Activated CD4-positive, alpha-beta T cell treated with anti-CD3 and anti-CD28 coated beads for 48 hours (primary cell): ENCODE measurements at places on chromosomes 3 and 15.

GRCh38 chr15:64247906-64248541 lies 85.2 kb upstream of the PPIB start:
- peak; percentile 17 for DNase-seq

- no peak for DNase-seq
Measured at GRCh38 chr15:48084759-48085590, 35.8 kb upstream of the SLC24A5 start.

DNA sequence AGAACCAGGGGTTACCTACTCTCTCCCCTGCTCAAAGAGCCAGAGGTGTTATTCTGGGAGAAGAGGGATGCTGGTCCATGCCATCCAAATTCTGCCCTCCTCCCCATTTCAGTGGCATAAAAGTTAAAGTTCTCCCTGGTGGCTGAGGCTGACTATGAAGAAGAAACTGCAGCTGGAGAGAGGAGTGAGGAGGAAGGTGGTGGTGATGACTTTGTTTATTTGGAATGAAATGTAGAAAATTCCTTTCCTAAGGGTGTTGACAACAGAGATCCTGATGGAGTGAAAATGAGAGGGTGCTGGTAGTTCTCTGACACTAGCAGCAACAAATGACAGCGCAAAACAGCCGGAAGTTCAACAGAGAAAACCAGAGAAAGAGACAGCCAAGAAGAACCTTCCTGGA lies 100.4 kb downstream of the PCCB start:
- DNase-seq, result no peak

GRCh38 chr3:42682301-42683070 lies 2.9 kb upstream of the KLHL40 start:
- no peak for DNase-seq

DNA sequence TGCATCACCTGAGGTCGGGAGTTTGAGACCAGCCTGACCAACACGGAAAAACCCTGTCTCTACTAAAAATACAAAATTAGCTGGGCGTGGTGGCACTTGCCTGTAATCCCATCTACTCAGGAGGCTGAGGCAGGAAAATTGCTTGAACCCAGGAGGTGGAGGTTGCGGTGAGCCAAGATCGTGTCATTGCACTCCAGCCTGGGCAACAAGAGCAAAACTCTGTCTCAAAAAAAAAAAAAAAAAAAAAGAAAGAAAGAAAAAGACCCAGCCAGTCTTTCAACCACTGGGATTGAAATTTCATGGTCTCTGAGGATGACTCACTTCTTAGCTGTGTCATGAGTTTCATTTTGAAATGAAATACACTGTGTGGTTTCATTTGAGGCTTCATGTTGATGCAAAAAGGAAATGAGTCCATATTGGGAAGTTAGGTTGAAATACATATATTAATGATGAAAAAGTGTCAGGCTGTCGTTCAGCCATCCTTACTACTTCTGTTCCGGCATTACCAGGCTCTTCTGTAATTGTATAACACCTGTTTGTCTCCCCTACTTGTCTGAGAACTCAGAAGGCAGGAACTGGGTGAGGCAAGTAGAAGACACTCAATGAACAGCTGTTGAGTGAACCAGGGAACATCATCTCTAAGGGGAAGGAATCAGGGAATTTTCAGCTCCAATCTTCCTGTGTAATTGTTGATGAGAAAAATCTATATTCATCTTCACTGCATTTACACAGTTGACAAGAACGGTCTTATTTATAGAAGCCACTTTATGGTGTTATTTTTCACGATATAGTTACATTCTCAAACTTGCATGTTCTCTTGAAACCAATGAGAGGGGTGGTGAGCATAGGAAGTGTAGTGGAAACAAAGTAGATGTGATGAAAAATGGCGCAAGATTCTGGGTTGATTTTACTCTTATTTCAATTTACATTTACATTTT lies 87.4 kb downstream of the NFKBIZ start:
- DNase-seq, result peak; percentile 24

DNA sequence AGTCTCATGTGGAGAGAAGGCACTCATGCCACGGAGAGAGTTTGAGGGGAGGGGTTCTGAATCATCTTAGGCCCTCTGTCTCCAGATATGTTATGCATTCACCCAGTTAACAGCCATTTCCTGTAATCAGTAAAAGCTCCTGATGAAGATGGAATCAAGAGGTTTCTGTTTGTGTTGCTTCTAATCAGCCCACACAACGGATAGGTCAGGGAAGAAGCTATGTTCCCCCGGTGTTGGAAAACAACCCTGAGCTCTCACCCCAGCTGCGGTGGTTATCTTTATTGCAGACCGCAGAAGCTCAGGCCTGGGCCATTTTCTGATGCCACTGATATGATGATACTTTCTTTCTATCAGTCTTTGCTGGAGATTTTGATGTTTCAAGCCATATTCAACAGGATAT lies 338.5 kb upstream of the ONECUT1 start:
- DNase-seq, result no peak

- no peak for DNase-seq
Measured at GRCh38 chr15:57411945-57412768, 35.9 kb downstream of the CGNL1 start.

- DNase-seq, result no peak
Measured at GRCh38 chr3:176919836-176920765, 277.2 kb downstream of the TBL1XR1 start.

DNA sequence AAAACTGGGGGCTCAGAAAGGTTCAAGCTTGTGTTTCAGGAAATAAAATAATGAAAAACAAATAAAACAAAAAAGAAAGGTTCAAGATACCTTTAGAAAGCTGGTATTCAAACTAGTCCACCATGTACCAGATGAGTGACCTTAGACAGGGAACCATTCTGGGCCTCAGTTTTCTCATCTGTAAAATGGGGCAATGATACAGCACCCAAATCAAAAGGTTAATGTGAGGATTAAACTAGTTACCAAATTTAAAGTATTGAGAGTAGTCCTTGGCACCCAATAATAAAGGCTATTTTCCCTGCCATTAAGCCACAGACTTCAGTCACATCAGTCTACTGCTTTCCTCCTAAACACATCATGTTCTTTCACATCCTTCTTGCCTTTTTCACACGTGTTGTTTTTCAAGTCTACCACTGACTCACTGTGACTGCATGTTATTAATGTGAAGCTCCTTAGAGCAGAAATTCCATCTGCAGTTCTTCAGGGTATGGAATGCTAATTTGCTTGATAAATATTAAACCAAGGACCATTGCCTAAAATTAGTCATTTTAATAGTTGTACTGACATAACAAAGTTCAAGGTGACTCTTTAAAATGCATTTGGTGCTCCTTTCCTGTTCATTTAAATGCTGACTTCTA lies 19.9 kb downstream of the TAMM41 start:
- DNase-seq, result no peak

GRCh38 chr3:190556351-190556750 lies 42.5 kb downstream of the IL1RAP start:
- no peak for DNase-seq

DNA sequence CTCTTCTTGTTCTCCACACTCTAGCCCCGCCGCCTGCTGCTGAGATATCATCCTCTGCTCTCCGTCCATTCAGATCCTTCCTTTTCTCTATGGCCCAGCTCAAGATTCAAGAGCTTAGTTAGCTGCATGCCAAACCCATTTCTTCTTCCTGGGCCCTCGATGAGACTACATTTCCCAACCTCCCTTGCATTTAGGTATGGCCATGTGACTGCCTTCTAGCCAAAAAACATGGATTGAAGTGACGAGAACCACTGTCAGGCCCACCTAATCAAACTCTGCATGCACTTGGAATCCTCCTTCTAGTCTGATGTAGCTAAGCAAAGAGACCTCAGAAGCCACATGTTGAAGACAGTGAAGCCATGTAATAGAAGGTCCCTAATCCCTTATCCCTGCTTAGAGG lies 308.2 kb downstream of the VPS13C start:
- DNase-seq, result no peak

GRCh38 chr15:40863660-40864270 lies 10.3 kb downstream of the RHOV start:
- DNase-seq, result no peak

DNA sequence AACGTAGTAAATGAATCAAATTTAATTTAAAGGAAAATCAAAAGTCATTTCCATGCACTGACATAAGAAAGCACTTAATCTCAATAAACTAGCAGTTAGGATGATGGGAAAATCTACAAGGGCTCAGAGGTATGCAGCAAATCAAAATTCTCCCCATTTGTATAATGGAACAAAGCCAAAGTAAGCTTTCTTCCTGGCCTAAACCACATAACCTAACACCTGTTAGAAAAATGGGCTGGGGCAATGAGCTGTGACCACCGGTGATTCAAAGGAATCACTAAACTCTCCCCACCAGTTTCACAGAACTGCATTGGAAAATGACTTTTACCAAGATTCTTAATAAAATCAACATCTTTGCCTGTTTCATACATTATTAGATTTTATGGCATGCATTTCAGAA lies 1024.3 kb downstream of the FHIT start:
- no peak for DNase-seq

- DNase-seq, result no peak
Measured at GRCh38 chr3:188179006-188179966, 25.3 kb downstream of the LPP start.
